ENCODE measurements at places on chromosomes 3 and 15.

DNA sequence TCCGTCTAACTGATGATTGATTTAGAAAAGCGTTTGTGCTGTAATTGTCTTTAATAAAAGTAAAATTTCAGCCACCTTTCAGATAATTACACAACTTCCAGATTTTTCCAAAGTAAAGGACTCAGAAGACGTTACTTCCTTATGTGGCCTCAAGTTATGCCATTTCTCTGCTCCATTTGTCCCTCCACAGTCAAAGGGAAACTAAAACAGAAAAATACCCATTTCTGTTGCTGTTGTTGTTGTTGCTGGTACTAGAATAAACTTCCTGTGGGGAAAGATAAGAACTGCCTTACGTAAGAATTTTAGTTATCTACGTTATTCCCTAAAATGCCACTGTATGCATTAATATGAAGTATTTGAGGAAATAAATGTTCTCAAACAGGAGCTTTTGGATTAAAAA is 153.9 kb downstream of the P3H2 start:
- no peak for DNase-seq

- no peak for DNase-seq
Measured at GRCh38 chr3:146557745-146558144, 13.3 kb upstream of the PLSCR1 start.

DNA sequence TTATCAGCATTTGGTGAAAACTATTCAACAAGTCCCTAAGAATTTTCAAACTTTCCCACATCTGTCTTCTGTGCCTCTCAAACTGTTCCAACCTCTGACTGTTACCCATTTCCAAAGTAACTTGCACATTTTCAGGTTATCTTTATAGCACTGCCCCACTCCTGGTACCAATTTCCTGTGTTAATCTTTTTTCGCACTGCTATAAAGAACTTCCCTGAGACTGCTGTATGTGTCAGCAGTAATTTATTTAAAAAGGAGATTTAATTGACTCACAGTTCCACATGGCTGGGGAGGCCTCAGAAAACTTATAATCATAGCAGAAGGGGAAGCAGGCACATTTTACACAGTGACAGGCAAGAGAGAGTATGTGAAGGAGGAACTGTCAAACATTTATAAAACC is 310.9 kb upstream of the SLITRK3 start:
- no peak for DNase-seq

DNA sequence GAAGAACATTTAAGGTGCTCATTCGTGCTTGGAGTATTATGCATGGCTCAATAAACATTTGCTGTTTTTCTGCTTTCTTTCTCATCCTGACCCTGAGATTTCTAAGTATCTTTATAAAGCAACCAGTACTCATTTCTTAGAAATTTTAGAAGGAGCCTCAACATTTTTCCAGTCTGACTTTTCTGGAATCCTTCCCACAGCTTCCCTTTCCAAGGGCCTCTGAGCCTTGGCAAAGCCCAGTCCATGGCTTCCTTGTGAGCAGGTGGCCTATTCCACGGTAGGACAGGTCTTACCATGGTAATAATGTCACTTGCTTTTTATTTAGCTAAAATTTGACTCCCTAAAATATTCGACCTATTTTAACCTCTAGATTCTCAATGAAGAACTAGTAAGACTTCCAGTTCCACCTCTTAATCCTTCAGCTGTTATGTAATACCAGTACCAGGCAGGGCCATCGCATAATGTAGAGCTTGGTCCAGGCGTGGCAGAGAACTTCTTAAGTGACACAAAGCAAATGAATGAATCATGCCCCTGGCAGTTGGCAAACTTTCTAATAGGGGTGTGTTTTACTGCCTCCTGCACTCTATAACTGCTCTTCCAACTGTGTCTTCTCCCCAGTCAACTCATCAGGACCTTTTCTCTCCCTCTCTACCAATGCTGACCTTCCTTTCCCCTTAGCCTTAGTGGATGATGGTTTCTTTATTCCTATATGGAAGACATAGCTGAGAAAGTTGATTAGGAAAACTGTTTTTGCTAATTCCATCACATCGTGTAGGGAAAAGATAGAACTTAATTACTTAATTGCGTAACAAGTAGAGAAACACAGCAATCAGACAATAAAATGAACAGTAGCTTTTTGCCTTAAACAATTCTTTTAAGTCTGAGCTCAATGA is 894 bp upstream of the TM4SF4 start:
- no peak for DNase-seq

DNA sequence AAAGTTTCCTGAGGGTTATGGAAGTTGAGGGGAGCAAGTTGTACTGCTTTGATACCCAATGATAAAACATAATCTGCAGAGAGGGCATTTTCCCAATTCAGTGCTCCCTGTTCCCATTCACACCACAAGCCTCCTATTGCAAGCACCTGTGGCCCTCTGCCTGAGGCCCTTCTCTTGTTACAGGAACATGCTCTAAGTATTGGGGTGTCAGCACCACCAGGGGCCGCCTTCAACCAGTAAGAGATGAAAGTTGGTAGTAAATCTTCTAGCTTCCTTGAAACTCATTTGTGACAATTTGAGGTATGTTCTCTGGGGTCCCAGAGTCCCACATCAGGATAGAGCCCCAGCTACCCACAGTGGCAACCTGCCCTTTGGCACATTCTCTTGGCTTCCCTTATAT is 265.4 kb upstream of the ARHGEF26 start:
- no peak for DNase-seq

DNA sequence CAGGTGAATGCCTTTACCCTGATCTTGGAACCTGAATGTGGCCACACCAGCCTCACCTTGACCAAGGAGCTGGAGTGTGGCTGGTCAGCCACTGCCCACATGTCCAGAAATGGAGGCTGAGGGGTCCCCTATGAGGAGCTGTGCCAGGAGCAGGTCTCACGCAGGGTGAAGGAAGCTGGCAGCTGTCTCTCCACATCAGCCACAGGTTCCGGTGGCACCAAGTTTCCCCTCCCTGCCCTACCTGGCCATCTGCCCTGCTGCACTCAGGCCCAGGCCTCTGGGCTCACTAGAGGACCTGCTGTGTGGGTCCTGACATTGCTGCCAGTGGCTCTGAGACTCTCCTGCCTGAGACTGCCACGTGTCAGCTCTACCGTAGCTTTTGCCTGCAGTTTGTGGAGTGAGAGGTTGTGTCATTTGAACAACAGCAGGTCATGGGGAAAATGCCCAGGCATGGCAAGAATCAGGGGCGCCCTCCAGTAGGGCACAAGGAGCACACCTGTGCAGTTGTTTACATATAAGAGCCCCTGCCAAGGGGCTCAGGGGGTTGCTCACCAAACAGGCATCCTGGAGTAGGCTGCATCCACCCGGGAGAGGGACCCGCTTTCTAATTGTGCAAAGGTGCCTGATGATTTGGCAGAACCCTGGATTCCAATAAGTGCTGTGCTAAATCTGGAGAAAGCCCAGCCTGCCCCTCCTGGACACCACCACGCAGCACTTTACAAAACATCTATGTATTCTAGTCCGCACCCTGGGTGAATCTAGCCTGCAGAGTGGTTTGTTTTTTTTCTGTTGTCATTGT is 258.5 kb upstream of the TLE3 start:
- no peak for DNase-seq
